Thymus (tissue), 14 donors: ENCODE measurements at places on chromosomes 12 and 14.
A peak's percentile ranks its signal among the peaks of the same experiment; 100 is the strongest.

DNA sequence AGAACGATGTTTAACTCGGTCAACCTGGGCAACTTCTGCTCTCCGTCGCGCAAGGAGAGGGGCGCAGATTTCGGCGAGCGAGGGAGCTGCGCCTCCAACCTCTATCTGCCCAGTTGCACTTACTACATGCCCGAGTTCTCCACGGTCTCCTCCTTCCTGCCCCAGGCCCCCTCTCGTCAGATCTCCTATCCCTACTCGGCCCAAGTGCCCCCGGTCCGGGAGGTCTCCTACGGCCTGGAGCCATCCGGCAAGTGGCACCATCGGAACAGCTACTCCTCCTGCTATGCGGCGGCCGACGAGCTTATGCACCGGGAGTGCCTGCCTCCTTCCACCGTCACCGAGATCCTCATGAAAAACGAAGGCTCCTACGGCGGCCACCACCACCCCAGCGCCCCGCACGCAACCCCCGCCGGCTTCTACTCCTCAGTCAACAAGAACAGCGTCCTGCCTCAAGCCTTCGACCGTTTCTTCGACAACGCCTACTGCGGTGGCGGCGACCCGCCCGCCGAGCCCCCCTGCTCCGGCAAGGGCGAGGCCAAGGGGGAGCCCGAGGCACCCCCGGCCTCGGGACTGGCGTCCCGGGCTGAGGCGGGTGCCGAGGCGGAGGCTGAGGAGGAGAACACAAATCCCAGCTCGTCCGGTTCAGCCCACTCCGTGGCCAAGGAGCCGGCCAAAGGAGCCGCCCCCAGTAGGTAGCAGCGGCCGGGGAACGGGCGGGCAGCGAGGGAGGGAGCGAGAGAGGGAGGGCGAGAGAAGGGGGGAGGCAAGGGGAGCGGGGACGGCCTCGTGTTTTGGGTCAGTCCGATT, 513 bp downstream of the HOXC11 start:
- DNase-seq = no peak
- H3K36me3 ChIP-seq = no peaks in the 10 kb centered on the region
- H3K27ac ChIP-seq = no peak overlapping the region
- no peak overlapping the region for H3K4me3 ChIP-seq
- peaks cover 86% of the 10 kb centered on the region for H3K27me3 ChIP-seq

DNA sequence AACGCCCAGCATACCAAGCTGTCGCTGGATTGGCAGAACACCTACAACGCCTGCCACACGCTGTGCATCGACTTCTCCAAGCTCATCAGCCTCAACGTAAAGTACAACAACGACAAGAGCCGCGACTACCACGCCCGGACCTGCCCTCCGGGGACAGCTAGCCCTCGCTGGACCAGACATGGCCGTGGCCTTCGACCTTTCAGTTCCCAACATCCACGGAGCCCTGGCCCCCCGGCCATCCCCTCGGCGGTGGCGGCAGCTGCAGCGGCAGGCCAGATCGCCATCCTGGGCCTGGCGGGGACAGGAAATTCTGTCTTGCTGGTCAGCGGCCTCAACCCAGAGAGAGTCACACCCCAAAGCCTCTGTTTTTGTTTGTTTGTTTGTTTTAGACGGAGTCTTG, 132.6 kb upstream of the FUT8 start:
- H3K4me1 ChIP-seq = peaks cover 19% of the 10 kb centered on the region
- H3K36me3 ChIP-seq = no peaks in the 10 kb centered on the region

GRCh38 chr12:106179086-106179485, 40.3 kb upstream of the NUAK1 start:
- H3K36me3 ChIP-seq = no peaks in the 10 kb centered on the region
- H3K4me3 ChIP-seq = no peak overlapping the region
- no peak overlapping the region for H3K27ac ChIP-seq
- H3K27me3 ChIP-seq = no peaks in the 10 kb centered on the region

GRCh38 chr14:66495218-66496098, 9.3 kb downstream of the CCDC196 start:
- DNase-seq = no peak
- H3K4me3 ChIP-seq = no peak overlapping the region
- H3K4me1 ChIP-seq = no peaks in the 10 kb centered on the region
- H3K27me3 ChIP-seq = no peaks in the 10 kb centered on the region
- no peaks in the 10 kb centered on the region for H3K36me3 ChIP-seq
- H3K27ac ChIP-seq = no peak overlapping the region

DNA sequence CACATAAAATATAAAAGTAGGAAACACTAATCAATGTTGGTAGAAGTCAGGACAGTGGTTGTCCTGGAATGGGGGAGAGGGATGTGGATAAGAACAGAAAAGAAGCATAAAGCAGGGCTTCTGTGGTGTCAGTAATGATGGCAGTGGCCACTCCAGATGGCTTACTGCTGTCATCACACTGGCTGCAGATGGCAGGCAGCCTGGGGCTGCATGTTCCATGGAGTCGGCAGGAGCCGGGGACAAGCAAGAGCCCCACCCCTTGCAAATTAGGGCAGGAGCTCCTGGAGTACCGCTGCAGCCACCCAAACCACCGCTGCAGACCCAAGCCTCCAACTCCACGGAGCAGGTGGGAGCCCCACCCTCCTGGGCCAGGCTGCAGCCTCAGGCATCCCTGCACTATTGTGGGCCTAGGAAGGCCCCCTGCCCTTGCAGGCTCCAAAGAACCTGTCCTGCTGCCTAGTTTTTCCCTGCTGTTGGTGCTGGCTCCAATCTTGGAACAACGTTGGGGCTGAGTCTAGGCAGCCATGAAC, 28.8 kb upstream of the SLC5A8 start:
- no peaks in the 10 kb centered on the region for H3K27me3 ChIP-seq
- no peak overlapping the region for H3K27ac ChIP-seq
- no peaks in the 10 kb centered on the region for H3K36me3 ChIP-seq
- no peak overlapping the region for H3K4me3 ChIP-seq

- no peak overlapping the region for H3K27ac ChIP-seq
- no peaks in the 10 kb centered on the region for H3K4me1 ChIP-seq
- no peaks in the 10 kb centered on the region for H3K36me3 ChIP-seq
- H3K27me3 ChIP-seq = no peaks in the 10 kb centered on the region
These were observed 862.2 kb downstream of the RPS29 start for GRCh38 chr14:48723841-48724495.

DNA sequence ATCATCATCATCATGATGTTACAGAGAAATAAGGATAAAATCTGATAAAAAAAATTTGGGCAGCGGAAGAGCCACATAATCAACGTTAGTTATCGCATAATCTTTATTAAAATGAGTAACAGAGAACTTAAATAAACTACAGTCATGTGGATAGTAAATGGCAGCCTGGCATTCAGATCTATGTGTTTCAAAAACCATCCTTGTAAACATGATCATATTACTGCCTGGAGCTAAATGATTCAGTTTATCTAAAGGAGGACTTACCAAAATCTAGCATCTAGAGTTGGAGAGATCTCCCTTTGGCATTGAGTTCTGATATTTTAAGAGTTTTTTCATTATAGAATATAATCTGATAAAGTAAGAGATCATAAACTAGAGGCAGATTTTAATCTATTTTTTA, 200.1 kb upstream of the MGAT4C start:
- no peak overlapping the region for H3K27ac ChIP-seq
- no peak overlapping the region for H3K4me3 ChIP-seq
- no peaks in the 10 kb centered on the region for H3K4me1 ChIP-seq
- no peaks in the 10 kb centered on the region for H3K36me3 ChIP-seq

- no peak for DNase-seq
- no peak overlapping the region for H3K4me3 ChIP-seq
These were observed 101.7 kb downstream of the RTN1 start for GRCh38 chr14:59768855-59769375.

GRCh38 chr12:27970401-27971120, 2.0 kb downstream of the PTHLH start:
- DNase-seq = no peak
- H3K27me3 ChIP-seq = peaks cover 60% of the 10 kb centered on the region
- H3K4me3 ChIP-seq = peak overlapping the region; percentile 45
- H3K36me3 ChIP-seq = no peaks in the 10 kb centered on the region
- H3K4me1 ChIP-seq = peaks cover 26% of the 10 kb centered on the region

GRCh38 chr12:118430516-118430915, 54.2 kb downstream of the SUDS3 start:
- H3K36me3 ChIP-seq = no peaks in the 10 kb centered on the region
- DNase-seq = no peak
- no peak overlapping the region for H3K4me3 ChIP-seq
- H3K27ac ChIP-seq = no peak overlapping the region
- H3K27me3 ChIP-seq = no peaks in the 10 kb centered on the region
- H3K4me1 ChIP-seq = no peaks in the 10 kb centered on the region

- no peak for DNase-seq
- H3K27ac ChIP-seq = no peak overlapping the region
- peaks cover 5% of the 10 kb centered on the region for H3K27me3 ChIP-seq
- no peaks in the 10 kb centered on the region for H3K36me3 ChIP-seq
- no peaks in the 10 kb centered on the region for H3K4me1 ChIP-seq
These were observed 67.5 kb downstream of the GALNT16 start for GRCh38 chr14:69327507-69327906.

DNA sequence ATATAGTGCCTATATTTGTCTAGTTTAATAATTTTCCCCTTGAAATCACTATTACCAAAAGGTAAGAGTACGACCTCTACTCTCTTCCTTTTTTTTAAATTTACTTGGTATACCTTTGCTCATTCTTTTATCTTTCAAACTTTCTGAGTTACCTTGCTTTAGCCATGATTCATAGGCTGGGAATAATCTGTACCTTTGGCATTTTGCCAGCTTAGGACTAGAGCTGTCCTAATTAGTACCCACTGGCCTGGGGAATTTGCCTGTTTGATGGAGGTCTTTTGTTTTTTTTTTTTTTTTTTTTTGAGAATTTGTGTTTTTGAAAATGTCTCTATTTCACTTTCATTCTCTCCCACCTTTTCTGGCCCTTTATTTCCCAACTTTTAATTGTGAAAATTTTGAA, 8.7 kb upstream of the SLC4A8 start:
- H3K27ac ChIP-seq = no peak overlapping the region
- H3K27me3 ChIP-seq = no peaks in the 10 kb centered on the region
- H3K36me3 ChIP-seq = no peaks in the 10 kb centered on the region

- no peak overlapping the region for H3K4me3 ChIP-seq
- H3K36me3 ChIP-seq = no peaks in the 10 kb centered on the region
- no peaks in the 10 kb centered on the region for H3K27me3 ChIP-seq
- no peak for DNase-seq
- no peak overlapping the region for H3K27ac ChIP-seq
These were observed 71.7 kb downstream of the PTPRO start for GRCh38 chr12:15393995-15394394.

DNA sequence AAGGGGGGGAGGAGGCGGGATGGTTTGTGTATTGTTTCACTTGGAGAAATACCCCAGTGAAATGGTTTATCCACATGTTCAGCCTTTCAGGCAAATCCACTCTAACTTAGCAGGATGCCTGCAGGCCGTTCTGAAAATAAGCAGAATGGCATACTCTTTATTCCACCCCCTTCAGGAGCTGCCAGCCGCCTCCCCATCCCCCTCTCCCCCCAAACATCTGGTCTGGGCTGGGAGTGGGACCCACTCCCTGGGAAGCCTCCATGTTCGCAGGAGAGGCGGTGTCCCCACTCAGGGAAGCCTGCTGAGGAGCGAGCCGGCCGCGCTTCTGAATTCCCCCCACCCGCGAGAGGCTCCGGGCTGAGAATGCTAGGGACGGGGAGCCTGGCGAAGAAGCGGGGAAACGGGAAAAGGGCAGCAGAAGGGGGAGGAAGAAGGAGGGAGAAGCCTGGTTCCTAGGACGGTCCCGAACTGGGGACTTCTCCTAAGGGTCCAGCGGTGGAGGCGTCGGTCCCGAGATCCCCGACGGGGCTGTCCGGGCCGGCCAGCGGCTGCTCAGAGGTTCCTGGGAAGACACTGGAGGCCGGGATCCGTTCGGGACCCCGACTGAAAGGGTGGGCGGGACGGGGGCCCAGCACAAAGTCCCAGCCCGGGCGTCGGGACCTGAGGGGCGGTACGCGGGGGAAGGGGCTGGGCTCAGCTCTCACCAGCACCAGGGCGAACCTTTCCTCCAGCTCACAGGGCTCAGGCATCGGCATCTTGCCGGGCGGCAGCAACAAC, 666 bp downstream of the FMNL3 start:
- H3K4me3 ChIP-seq = peak overlapping the region; percentile 70
- no peak for DNase-seq
- peak overlapping the region; percentile 59 for H3K27ac ChIP-seq

- no peaks in the 10 kb centered on the region for H3K36me3 ChIP-seq
- H3K27me3 ChIP-seq = no peaks in the 10 kb centered on the region
- DNase-seq = peak; percentile 75
- H3K4me1 ChIP-seq = no peaks in the 10 kb centered on the region
These were observed 30.9 kb downstream of the PIGH start for GRCh38 chr14:67569011-67569650.

DNA sequence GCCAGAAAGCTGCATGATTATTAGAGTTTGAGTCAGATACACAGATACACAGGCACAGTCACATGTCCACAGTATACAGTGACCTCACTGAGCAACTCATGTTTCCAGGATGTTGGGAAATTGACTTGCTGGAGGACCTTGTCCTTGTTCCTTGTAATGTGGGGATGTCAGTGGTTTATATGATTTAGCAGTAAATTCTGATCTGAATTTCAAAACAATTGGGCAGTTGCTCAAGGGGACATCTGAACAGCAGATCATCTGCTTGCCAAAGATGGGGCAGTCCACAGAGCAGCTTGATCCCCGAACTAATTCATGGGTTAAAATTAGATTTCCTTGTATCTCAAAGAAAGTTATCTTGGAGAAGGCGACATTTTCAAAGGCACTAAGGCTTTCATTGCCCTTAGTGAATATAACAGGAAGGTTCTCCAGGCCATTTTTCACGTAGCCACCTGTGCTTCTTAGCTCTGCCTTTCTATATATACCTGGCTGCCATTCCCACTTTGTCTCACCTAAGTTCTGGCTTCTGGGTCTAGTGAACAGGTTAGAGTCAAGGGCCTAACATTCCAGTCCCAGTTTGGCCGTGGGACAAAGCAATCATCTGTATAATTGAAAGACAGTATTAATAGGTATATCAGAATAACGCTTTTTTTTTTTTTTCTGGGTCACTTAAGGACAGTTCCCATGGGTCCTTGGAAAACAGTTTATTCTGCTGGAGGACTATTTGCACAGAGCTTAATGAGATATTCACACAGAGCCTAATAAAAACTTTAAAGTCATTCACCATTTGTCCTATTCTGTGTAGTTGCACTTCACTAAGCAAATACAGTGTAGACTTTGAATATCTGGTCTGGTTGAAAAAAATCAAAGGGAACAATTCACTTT, 64.9 kb upstream of the STRN3 start:
- H3K27ac ChIP-seq = no peak overlapping the region
- no peaks in the 10 kb centered on the region for H3K36me3 ChIP-seq
- H3K4me1 ChIP-seq = no peaks in the 10 kb centered on the region
- DNase-seq = no peak
- no peaks in the 10 kb centered on the region for H3K27me3 ChIP-seq
- H3K4me3 ChIP-seq = no peak overlapping the region

GRCh38 chr12:124028555-124028925, 55.5 kb downstream of the ZNF664 start:
- no peaks in the 10 kb centered on the region for H3K27me3 ChIP-seq
- H3K4me1 ChIP-seq = peaks cover 21% of the 10 kb centered on the region
- no peaks in the 10 kb centered on the region for H3K36me3 ChIP-seq
- no peak for DNase-seq
- no peak overlapping the region for H3K27ac ChIP-seq
- no peak overlapping the region for H3K4me3 ChIP-seq

DNA sequence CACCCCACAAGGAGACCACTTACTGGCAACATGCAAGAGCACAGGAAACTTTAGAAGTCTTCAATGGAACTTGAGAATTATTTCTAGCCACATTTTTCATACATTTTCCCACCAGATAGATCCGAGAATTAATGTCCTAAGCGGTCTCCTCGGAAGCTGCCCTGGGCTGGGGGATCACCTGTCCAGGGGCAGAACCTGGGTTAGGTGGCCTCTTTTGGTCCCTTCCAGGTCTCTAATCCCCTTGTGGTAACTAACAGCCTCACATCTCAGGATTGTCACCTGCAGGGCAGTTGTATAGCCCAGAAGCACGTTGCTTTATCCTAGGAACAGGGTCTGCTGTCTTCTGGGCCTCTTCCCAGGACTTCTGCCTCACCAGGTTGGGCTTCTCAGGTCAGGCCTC, 38.7 kb upstream of the PRMT8 start:
- H3K4me1 ChIP-seq = no peaks in the 10 kb centered on the region
- no peaks in the 10 kb centered on the region for H3K36me3 ChIP-seq
- peaks cover 25% of the 10 kb centered on the region for H3K27me3 ChIP-seq
